ENCODE measurements at places on chromosomes 4 and X.

DNA sequence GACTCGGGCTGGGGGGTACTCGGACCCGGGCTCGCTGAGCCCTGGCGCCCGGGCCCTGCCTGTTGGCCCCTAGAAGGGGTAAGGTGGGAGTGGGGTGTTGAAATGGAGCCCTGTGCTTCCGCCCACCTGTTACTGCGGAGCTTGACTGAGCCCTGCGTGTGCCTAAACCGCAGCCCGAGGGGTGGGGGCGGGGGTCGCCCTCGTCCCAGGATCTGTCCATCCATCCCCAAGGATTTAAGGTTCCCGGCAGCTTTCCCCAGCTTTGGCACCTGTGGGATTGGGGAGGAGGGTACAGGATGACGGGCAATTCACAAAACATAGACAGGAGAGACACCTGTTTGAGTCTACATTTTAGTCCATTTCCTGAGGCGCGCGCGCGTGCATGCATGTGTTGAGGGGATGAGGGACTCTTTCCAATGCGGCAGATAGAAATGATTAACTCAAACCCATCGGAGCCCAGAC is 779 bp downstream of the GABRQ start:
- no peak for DNase-seq

GRCh38 chrX:13699183-13699826 is 10.4 kb downstream of the RAB9A start:
- no peak for DNase-seq

GRCh38 chr4:7540206-7540605 is 105.5 kb upstream of the PSAPL1 start:
- DNase-seq: peak; percentile 68

- DNase-seq: no peak
These were observed 56.6 kb upstream of the C4orf54 start for GRCh38 chr4:99714179-99714578.

- DNase-seq: no peak
These were observed 1316.9 kb upstream of the TENM3 start for GRCh38 chr4:180926277-180926676.

GRCh38 chr4:92679149-92679548 is 375.4 kb downstream of the GRID2 start:
- no peak for DNase-seq

DNA sequence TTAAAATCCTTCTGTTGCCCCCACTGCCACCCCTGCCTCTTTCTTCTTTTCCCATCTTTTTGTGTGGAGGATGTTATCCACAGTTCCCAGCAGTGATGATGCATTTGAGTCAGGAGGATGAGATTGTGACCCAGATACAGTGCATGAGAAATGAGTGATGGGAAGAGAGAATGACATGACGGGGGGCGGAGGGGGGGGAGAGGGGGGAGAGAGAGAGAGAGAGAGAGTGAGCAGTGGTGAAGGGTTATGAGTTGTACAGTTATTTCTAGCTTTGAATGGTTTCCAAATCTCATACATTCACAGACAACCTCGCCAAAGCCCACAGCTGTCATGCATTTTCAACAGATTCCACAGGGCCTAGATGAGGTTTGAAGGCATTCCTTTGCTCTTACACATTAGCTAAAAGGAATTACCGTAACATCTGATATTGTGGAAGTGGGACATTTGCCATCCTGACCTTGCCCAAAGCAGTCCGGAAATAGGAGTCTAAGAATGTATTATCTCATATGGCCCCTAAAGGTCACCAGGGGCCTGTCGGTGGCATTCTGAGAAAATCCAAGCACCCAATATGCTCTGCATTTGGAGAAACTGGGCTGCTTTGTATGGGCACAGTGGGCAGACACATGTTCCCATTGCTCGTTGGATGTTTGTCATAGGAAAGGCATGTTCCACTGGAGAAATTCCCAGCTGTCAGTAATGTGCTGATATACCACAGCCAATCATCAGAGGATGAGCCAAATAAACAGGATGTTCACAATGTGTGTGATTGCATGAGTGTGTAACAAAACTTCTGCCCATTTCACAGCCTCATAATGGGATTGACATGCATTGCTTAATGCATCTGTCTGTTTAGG is 435.8 kb downstream of the SPRY1 start:
- DNase-seq: peak; percentile 59

DNA sequence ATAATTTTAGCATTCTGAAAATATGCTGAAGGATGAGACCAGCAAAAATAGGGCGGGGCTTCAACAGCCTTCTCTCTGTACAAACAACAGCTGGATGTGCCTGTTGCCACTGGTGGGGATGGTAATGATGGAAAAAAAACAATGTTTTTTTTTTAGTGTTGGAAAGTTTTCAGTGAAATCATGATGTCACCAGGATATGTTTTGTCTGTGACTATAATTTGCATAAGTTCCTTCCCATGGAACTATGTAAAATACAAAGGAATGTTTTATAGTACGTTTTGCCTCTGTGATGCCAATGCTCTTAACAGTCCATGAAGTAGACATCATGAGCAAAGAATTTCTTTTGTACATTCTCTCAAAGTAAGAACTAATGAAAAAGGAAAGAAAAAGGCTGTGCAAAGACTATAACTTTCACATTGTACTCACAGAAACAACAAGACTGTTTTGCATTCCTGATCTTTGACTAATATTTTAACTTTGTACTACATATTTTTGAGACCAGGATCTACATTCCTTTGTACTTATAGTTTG is 589.7 kb downstream of the SPRY1 start:
- DNase-seq: peak; percentile 27

DNA sequence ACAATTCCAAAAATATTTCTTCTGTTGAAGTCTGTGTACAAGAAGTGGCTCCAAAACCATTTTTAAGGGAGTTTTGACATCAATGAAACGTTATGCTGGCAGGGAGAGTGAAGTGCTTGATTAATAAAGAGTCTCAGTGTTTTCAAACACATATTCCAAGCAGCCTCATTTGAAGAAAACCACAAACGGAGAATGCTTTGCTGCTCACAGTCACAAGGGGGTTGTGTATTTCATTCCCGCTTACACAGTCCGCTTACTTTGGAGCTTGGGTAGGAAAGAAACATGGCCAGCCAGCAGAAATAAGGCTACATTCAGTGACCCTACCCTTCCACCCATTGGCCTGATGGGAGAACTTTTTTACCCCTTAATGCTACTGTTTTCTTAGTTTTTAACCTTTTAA is 586.2 kb downstream of the RAB28 start:
- DNase-seq: no peak

- no peak for DNase-seq
These were observed 146.2 kb upstream of the HHIP start for GRCh38 chr4:144499777-144500176.

Measured in osteoblast (primary cell).